Thymus (tissue), 14 donors: ENCODE measurements at places on chromosomes 5 and 9.

DNA sequence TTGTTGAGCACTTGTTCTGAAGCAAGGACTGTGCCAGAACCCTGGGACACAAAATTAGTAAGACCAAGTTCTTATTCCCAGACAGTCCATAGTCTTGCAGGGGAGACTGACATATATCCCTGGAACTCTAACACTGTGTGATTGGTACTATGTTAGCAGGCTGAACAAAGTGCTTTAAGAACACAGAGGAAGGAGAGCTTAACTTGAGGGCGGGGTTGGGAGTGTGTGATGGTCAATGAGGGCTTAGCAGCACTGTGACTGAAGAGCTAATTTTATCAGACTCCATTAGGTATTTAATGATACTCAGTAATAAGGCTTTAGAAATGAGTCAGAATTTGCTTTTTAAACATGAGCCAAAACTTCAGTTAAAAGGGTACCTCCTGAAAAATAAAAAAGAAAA is 14.9 kb upstream of the SPATA24 start:
- peaks cover 2% of the 10 kb centered on the region for H3K4me1 ChIP-seq
- no peak for DNase-seq
- no peaks in the 10 kb centered on the region for H3K27me3 ChIP-seq
- no peak overlapping the region for H3K4me3 ChIP-seq

- no peak for DNase-seq
- peaks cover 30% of the 10 kb centered on the region for H3K4me1 ChIP-seq
- H3K4me3 ChIP-seq, result no peak overlapping the region
- no peak overlapping the region for H3K27ac ChIP-seq
- H3K36me3 ChIP-seq, result peaks cover 8% of the 10 kb centered on the region
Observed at GRCh38 chr9:110064803-110065202, 143.2 kb downstream of the C9orf152 start.

GRCh38 chr9:124179196-124180071 is 78.3 kb upstream of the NEK6 start:
- no peak for DNase-seq
- no peaks in the 10 kb centered on the region for H3K36me3 ChIP-seq
- H3K27me3 ChIP-seq, result no peaks in the 10 kb centered on the region
- no peak overlapping the region for H3K27ac ChIP-seq
- no peaks in the 10 kb centered on the region for H3K4me1 ChIP-seq

DNA sequence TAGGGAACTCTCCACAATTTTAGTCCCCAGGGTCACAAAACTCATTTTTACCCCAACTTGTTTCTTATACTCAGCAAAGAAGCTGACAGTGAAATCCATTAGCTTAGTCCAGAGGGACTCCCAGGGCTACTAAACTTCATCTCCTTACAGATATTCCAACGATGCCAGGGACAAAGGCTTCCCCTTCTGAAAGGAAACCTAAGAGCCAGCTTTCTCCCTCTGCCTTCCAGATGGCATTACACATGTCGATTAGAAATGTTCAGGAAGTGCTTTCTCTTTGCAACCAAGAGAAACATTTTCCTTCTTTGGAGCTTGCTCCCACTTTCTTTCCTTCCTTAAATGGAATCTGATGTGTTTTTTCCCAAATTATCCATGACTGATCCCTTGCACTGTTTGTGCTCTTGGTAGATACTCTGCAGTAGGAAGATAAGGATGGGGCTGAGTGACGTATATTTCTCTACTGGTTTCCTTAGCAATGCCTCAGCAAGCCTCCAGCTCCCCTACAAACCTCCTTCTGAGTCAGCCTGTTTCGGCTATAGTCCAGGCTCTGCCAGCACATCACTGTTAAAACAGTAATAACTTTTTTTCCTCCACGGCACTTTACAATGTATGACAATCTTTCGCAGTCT is 43.0 kb upstream of the HTR4 start:
- H3K4me3 ChIP-seq, result no peak overlapping the region
- H3K36me3 ChIP-seq, result no peaks in the 10 kb centered on the region
- no peak for DNase-seq
- H3K27me3 ChIP-seq, result no peaks in the 10 kb centered on the region
- no peak overlapping the region for H3K27ac ChIP-seq
- H3K4me1 ChIP-seq, result no peaks in the 10 kb centered on the region

GRCh38 chr9:131838530-131839280 is 98.8 kb upstream of the RAPGEF1 start:
- no peaks in the 10 kb centered on the region for H3K36me3 ChIP-seq
- no peak for DNase-seq
- H3K27ac ChIP-seq, result no peak overlapping the region
- H3K4me3 ChIP-seq, result no peak overlapping the region
- H3K4me1 ChIP-seq, result peaks cover 25% of the 10 kb centered on the region

GRCh38 chr9:83270116-83270515 is 207.2 kb upstream of the RASEF start:
- H3K27me3 ChIP-seq, result no peaks in the 10 kb centered on the region
- H3K4me3 ChIP-seq, result no peak overlapping the region
- H3K36me3 ChIP-seq, result no peaks in the 10 kb centered on the region

- no peaks in the 10 kb centered on the region for H3K27me3 ChIP-seq
- no peak for DNase-seq
Observed at GRCh38 chr5:56917534-56917933, 8.1 kb downstream of the SETD9 start.

DNA sequence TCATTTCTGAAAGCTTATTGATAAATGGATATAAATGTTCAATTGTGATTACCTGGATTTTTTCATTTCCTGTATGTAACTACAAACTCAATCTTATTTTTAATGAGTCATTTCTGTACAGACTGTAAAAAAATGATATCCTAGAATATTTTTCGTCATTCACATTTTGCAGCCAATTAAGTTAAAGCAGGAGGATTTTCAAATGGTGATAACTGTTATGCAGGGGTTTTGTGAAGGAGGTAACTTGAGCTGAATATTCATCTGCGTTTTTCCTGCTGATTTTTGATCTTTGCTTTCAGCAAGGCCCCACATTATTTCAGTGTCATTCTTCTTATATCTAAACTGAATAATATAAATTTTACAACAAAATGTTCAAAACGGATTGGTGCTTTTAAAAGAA is 74.1 kb downstream of the SLF1 start:
- no peak overlapping the region for H3K4me3 ChIP-seq
- no peaks in the 10 kb centered on the region for H3K27me3 ChIP-seq
- no peak overlapping the region for H3K27ac ChIP-seq
- no peaks in the 10 kb centered on the region for H3K4me1 ChIP-seq

DNA sequence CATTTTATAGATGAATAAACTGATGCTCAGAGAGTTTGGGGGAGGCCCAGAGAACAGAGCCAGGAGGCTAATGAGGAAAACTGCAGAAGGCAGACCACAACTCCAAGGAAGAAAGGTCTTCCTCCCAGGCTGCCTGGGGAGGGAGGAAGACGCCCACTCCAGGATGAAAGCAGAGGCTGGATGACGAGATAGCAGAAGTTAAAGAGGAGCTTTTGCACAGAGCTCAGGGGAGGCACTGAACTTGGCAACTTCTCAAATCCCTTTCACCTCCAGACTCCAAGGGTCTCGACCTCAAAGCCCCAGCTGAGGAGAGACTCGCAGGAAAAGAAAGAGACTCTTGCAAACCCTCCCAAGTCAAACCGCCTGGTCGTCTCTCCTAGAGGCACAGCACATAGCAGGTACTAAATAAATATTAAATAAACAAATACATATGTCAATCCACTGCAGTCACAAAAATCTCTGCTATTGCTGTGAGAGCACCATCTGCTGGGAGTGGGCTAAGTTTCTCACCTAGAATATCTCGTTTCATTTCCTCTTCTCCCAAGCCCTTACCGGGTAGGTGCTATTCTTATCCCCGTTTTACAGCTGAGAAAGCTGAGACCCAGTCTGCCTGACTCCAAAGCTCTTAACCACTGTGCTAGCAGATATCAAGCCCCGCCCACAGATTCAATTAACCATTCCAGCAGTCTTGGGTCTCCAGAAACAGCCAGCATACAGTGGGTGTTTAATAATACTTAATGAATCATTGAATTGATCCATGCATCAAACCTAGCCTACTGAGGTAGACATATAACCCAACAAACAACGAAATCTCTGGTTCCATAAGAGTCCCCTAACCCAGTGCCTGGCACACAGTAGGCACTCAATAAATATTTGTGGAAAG is 97.8 kb upstream of the HAND1 start:
- no peak for DNase-seq
- no peaks in the 10 kb centered on the region for H3K27me3 ChIP-seq
- H3K27ac ChIP-seq, result no peak overlapping the region
- H3K36me3 ChIP-seq, result no peaks in the 10 kb centered on the region
- H3K4me1 ChIP-seq, result no peaks in the 10 kb centered on the region

DNA sequence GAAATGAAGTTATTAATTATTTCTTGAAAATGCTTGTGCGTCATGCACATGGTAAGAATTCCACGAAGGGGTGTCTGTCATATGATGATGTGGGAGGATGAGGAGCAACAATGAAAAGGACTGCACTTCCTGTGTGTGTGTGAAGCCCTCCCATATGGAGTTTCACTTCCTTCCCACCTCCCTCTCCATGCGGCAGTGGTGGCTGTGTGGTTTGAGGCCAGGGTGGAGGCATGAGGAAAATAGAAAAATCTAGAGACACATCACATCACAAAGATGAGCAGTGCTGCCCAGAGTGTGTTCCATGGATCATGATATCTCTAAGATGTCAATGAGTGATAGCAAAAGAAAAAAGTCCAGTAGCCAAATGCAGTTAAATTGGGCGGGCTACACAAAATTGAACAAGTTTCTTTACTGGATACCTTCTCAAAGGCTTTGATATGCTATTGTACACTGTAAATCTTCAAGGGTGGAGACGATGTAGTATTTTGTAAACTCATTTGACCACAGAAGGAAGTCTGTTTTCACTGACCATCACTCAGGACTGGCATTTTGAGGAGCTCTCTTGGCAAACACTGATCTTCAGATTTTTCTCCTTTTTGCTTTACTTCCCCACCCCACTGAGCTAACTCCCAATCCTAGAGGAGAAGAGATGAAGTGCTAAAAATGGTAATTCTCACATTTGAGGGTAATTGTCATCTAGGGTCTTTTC is 55.7 kb upstream of the EQTN start:
- no peak for DNase-seq
- H3K27ac ChIP-seq, result no peak overlapping the region
- H3K27me3 ChIP-seq, result no peaks in the 10 kb centered on the region
- no peaks in the 10 kb centered on the region for H3K4me1 ChIP-seq
- no peaks in the 10 kb centered on the region for H3K36me3 ChIP-seq
- H3K4me3 ChIP-seq, result no peak overlapping the region

GRCh38 chr5:41094871-41095270 is 23.7 kb upstream of the MROH2B start:
- H3K27me3 ChIP-seq, result no peaks in the 10 kb centered on the region
- H3K4me1 ChIP-seq, result no peaks in the 10 kb centered on the region
- no peak overlapping the region for H3K4me3 ChIP-seq
- H3K27ac ChIP-seq, result no peak overlapping the region

GRCh38 chr9:137095664-137096517 is 9.1 kb downstream of the MAN1B1 start:
- H3K36me3 ChIP-seq, result peaks cover 36% of the 10 kb centered on the region
- H3K4me1 ChIP-seq, result peaks cover 19% of the 10 kb centered on the region
- peak overlapping the region; percentile 94 for H3K27ac ChIP-seq
- H3K27me3 ChIP-seq, result no peaks in the 10 kb centered on the region
- DNase-seq, result peak; percentile 95
- peak overlapping the region; percentile 4 for H3K4me3 ChIP-seq

GRCh38 chr9:70761139-70761670 is 346.7 kb upstream of the KLF9 start:
- no peak overlapping the region for H3K4me3 ChIP-seq
- no peak overlapping the region for H3K27ac ChIP-seq
- no peaks in the 10 kb centered on the region for H3K4me1 ChIP-seq
- DNase-seq, result no peak

DNA sequence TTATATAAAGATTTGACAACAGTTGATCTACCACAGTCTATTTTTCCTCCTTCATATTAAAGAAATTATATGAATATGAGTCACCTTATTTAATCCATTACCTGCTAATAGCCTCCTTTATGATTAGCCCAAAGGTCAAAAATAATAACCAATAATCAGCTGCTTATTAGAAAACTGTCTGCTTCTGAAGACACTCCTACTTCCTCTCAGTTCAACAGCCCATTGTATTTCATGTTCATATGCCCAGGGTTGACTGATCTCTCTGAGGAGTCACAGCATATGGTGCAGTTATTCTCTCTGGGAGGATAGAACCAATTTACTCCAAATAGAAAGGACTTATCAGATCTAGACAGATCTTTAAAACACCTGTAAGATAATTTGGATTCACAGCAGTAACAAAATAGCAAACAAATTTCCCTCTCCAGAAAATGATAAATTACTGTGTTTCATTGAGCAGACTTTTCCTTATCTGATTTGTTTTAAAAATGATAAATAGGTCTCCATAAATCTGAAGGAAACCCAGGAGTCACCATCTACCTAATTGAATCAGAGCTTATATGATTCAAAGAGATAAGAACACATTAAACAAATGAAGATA is 180.4 kb upstream of the ITGA1 start:
- H3K4me1 ChIP-seq, result no peaks in the 10 kb centered on the region
- H3K27ac ChIP-seq, result no peak overlapping the region
- no peaks in the 10 kb centered on the region for H3K27me3 ChIP-seq
- no peak overlapping the region for H3K4me3 ChIP-seq
- no peak for DNase-seq

DNA sequence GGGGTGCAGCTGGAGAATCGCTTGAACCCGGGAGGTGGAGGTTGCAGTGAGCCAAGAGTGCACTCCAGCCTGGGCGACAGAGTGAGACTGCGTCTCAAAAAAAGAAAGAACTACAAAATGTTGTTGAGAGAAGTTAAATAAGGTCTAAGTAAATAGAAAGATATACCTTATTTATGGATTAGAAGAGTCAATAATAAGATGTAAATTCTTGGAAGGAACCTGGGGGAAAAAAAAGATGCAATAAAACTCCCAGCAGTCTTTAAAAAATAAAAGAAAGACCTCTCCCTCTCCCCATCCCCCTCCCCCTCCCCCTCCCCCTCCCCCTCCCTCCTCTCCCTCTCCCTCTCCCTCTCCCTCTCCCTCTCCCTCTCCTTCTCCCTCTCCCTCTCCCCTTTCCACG is 15.5 kb upstream of the FAF2 start:
- H3K4me1 ChIP-seq, result peaks cover 12% of the 10 kb centered on the region
- H3K27ac ChIP-seq, result no peak overlapping the region
- no peak overlapping the region for H3K4me3 ChIP-seq
- H3K36me3 ChIP-seq, result no peaks in the 10 kb centered on the region

DNA sequence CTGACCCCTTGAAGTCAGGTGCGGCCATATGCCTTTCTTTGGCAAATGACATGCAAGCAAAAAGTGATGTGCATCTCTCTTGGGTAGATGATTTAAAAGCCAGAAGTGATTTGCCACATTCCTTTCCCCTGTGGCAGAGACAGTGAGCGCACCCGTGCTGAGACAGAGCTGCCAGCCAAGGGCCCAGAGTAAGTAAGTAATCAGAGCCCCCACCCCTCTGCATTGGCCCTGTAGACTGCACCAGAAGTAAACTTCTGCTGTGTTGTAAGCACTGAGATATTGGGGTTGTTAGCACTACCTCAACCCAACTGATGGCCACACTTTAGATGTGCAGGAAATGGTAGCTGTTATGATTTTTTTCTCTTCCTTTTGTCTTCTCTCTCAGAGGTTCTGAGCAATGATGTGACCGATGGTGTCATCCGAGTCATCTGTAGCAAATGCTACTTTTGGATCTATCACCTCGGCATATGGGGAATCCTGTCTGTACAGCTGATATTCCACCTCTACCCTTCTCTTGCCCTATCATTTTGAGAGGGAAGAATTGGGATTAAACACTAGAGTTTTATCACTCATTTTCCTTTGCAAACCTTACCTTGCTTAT is 58.0 kb downstream of the DOCK2 start:
- H3K36me3 ChIP-seq, result peaks cover 94% of the 10 kb centered on the region
- H3K4me3 ChIP-seq, result no peak overlapping the region
- no peak overlapping the region for H3K27ac ChIP-seq
- no peaks in the 10 kb centered on the region for H3K27me3 ChIP-seq
